Muscle of arm (tissue), 14 donors: ENCODE measurements at places on chromosomes 2 and 18.

DNA sequence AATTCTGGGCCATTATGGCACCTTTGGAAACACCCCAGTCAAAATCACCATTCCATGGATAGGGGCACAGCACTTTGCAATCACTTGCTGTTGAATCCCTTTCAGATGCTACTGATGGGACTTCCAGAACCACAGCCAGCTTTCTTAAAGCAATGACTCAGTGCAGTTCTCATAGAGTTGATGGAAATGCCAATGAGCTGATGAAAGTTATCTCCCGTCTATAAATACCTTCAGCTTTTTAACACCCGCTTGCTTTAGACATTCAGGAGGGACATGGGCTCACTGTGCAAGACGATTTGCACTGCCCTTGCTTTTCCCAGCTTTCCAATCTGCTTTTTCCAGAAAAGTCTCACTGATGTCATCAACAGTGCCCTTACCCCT lies 66.7 kb upstream of the RPL31 start:
- no peak for DNase-seq

DNA sequence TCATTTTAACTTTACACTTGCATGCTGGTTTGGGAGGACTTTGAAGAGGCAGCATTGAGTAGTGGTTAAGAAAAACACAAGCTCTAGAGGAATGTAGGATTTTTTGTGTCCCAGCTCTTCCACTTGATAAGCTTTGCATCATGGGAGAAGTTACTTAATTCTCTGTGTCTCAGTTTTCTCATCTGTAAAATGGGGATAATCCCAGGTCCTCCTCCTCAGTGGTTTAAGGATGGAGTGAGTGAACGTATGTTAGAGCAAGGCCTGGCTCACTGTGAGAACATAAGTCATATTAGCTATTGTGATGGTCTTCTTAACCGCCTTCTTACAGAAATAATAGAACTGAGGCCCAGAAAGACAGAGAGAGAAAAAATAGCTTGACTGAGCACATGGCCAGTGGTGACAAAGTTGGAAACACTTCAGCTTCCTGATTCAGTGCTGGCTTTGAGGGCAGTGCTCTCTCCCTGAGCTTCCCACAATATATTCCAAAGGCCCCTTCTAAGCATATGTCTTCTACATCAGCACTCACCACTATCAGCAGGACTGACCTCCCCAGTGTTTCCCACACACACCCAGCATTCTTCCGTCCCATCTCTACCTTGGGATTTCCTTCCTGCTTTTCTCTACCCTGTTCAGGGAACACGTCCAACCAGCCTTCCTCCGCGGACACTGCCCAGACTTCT lies 214.9 kb upstream of the TNP1 start:
- DNase-seq = no peak

- peak; percentile 71 for DNase-seq
These were observed 315.2 kb upstream of the ZEB2 start for GRCh38 chr2:144834998-144835633.

- DNase-seq = no peak
These were observed 249.9 kb upstream of the THUMPD2 start for GRCh38 chr2:40028792-40029488.

GRCh38 chr2:146853741-146854444 lies 990.9 kb upstream of the ACVR2A start:
- no peak for DNase-seq
